ENCODE measurements at places on chromosomes 4 and X. TPM values are rescaled to one million over a fixed set of nuclear protein-coding genes. Genes with fewer than 3 reads are reported as not detected.

Gene RWDD4
- total RNA-seq = 16.0 TPM

Gene SLC6A14
- total RNA-seq = not detected

Gene SLC9B1
- total RNA-seq = 0.67 TPM

Gene IBSP
- total RNA-seq = not detected

GRCh38 chr4:29966386-29966785 lies 753.8 kb upstream of the PCDH7 start:
- DNase-seq = no peak

DNA sequence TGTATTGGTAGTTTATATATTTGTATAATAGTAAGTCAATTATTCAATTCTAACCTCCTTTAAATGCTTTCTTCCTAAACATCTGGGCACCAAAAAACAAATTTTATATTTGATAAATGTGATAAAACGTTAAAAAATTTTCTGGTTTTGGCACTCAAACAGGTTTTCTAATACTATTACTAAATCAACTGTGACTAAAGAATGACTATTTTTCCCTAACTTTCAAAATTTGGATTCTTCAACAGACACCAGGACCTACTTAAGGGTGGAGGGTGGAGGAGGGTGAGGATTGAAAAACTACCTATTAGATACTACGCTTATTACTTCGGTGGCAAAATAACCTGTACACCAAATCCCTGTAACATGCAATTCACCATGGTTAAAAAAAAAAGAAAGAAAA lies 555.5 kb downstream of the IL15 start:
- no peak for DNase-seq

DNA sequence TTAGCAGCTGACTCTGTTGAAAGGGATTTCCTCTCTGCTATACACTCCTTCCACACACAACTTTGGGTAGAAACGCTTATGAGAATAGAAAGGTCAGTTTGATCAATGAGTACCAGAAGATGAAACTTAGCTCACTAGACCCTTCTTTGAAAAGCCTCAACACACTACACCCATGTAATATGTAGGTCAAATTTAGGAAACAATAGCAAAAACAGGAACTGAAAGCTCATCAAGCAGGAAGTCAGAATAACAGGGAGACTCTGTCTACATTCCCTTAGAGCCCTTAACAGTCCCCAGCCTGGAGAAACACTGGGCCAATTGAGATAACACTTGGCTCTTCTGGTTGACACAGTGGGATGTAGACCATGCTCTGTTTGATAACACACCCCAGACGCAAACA lies 30.7 kb downstream of the SRPX2 start:
- DNase-seq = no peak

DNA sequence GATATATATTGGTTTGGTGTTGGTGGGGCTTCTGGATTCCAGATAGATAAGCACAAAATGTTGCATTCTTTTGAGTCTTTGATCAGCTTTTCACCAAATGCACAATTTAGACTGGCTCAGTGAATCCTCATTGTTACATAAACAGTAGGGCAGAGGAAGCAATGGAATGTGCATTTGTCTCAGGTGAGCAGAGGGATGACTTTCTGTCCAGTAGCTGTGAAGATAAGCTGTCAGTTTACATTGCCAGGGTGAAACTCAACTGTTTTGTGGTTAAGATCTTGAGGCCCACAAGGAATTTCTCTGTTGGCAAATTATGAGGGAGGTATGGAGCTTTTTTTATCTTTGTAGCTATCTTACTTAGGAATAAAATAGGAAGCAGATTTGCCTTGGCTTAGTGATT lies 168.0 kb downstream of the GALNTL6 start:
- no peak for DNase-seq

GRCh38 chrX:29257521-29257920 lies 670.3 kb downstream of the IL1RAPL1 start:
- no peak for DNase-seq

DNA sequence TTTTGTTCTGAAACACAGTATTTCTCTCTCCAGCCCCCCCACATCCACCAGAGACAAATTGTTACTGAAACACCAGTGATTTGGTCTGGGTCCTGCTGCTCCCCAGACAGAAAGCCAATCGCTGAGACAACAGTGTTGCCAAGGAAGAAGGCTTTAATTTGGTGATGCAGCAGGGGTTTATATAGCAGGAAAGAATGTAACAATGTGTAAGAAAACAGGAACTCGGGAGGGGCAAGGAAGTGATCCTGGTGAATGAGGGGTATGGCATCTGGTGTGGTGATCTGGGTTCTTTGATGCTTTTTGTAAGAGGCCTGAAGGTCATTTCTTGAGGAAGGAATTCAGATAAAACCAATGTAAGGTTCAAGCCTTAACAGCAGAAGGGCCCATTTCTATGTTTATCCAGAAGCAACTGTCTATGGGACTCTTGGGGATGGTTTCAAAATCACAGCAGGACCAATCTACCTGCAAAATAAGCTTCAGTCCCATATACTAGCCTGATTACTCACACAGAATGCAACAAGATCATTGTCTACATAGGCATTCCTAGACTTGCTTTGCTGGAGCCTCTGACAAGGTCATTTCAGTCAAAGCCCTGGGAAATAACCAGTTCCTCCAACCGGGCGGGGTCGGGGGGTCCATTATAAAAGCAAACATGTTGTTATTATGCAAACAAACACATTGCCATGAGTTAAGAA lies 445.2 kb upstream of the ZFP42 start:
- no peak for DNase-seq

GRCh38 chr4:94339779-94340178 lies 2.9 kb downstream of the HPGDS start:
- no peak for DNase-seq

DNA sequence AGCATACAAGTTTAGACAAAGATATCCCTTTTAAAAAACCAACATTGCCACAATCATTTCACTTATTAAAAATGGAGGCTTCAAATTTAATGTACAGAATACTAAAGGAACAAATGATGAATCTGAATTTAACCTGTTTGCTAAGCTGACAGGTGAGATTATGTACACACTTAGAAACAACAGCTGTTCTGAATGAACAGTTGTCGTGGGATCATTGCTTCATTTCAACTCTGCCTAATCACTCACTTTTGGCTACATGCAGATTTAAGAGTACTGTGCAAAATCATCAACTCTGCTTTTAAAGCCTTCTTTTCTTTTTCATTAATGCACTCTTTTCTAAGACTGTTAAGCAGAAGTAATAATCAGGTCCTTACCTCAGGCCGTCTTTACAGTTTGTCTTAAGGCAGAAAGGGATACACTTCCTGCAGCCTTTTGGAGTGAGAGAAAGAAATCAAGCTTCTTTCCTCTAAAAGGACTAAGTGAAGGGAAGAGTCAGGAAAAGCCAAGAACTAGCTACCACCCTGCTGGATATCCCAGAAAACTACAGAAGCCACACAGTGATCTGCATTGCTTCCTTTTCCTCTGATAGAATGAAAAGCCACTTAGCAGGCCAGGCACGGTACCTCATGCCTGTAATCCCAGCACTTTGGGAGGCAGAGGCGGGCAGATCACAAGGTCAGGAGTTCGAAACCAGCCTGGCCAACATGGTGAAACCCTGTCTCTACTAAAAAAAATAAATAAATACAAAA lies 54.7 kb upstream of the NPNT start:
- DNase-seq = no peak

GRCh38 chr4:176886135-176886534 lies 93.4 kb upstream of the VEGFC start:
- DNase-seq = no peak

GRCh38 chr4:168667376-168667775 lies 170.5 kb downstream of the PALLD start:
- no peak for DNase-seq

DNA sequence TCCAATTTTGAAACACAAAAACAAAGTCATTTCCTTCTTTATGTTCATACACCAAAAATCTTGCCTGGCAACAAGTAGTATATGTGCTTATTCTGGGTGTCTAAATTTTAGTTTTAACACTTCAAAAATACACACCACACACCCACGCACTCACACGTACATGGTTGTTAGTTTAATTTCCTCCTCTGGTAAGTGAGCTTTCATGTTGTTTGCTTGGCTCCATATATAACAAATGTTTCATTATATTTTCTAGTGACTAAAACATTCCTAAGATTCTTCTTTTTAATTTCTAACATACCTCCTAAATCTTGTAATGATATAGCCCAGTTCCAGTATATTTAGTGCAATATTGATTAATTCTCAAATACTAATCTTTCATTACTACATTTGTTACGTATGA lies 80.9 kb downstream of the PRDM5 start:
- no peak for DNase-seq

- no peak for DNase-seq
Observed at GRCh38 chr4:13633671-13634070, 6.1 kb upstream of the BOD1L1 start.

Measured in heart right ventricle (tissue), 16 donors.